ENCODE measurements at places on chromosomes 6 and 20.

- no peak for DNase-seq
Measured at GRCh38 chr20:49712996-49713752, 504 bp downstream of the B4GALT5 start.

DNA sequence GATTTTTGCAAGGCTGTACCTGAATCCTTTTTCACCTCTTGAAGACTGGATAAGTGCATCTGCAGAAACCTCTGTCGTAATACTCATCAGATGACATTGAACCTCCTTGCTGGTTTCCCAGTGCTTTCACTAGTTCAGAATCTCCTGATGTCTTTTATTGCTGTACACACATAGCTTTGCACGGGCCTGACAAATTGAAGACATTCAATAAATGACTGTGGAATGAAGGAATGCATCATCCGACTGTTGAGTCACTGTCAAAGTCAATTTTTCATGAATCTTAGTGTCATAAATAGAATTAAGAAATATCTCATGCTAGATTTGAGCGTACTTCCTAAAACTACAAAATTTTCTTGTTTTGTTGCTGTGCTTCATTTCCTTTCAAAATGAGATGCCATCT is 598.2 kb upstream of the MAP3K7 start:
- DNase-seq = no peak

GRCh38 chr6:28884423-28885131 is 39.2 kb downstream of the TRIM27 start:
- no peak for DNase-seq

DNA sequence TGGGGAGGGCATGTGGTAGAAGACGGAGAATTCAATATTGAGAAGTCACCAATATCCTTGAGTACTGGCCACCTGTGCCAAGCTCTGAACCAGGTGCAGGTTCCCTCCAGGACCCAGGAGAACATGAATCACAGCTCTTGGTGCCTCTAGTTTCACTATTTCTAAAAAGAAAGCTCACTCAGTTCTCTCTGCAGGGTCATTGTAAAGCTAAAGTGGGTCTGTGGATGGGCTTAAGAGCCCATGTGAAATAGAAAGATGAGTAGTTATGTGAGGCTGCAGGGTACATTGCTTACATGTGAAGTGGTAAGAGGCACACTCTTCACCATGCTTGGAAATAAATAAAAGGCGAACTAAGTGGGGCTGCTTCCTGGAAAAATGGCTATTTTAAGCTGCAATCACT is 43.6 kb downstream of the ZNF831 start:
- no peak for DNase-seq

- no peak for DNase-seq
Measured at GRCh38 chr6:166664135-166664534, 37.1 kb upstream of the RPS6KA2 start.

- DNase-seq = no peak
Measured at GRCh38 chr6:153135681-153136080, 4.6 kb upstream of the RGS17 start.

- no peak for DNase-seq
Measured at GRCh38 chr20:53570446-53571276, 23.0 kb downstream of the ZNF217 start.

DNA sequence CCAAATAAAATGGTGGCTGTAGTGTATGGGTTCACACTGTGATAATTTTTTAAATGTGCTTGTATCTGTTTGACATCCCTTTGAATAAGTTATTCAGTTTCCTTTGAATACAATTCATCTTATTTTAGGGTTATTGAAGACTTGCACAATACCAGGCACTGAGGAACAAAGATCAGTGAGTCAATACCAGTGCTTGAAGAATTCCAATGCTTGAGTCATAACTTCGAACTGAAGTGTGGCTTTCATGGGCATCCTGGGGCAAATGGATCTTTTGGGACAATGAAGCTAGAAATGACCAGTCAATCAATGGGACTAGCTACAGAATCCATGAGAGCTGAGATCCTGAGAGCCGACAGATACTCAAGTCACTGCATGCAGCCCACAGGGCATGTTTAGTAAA is 349.9 kb upstream of the FLRT3 start:
- DNase-seq = no peak

DNA sequence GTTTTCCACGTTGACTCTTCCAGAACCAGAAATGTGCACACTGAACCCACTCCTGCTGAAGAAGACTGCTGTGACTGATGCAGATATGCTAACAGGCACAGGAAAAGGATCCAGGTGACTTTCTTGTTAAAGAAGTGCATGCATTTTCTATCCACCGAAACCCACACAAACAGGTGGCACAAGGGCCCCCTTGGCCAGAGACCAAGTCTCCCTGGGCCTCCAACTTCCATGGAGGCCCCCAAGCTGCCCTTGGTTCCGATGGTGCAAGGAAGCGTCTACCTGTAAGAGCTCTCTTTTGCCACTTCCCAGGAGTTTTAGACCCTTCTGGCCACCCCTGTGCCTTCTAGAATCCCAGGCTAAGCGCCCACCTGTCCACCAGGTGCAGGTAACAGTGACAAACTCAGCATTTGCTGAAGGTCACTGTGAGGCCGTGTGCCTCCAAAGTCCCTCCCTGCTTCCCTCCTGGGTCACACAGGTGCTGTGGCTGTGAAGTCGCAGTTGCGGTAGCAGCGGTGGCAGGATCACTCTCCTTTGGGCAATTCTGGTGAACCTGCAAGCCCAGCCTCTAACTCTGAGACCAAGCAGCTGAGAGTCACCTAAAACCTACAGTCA is 134.8 kb downstream of the PXDC1 start:
- no peak for DNase-seq

DNA sequence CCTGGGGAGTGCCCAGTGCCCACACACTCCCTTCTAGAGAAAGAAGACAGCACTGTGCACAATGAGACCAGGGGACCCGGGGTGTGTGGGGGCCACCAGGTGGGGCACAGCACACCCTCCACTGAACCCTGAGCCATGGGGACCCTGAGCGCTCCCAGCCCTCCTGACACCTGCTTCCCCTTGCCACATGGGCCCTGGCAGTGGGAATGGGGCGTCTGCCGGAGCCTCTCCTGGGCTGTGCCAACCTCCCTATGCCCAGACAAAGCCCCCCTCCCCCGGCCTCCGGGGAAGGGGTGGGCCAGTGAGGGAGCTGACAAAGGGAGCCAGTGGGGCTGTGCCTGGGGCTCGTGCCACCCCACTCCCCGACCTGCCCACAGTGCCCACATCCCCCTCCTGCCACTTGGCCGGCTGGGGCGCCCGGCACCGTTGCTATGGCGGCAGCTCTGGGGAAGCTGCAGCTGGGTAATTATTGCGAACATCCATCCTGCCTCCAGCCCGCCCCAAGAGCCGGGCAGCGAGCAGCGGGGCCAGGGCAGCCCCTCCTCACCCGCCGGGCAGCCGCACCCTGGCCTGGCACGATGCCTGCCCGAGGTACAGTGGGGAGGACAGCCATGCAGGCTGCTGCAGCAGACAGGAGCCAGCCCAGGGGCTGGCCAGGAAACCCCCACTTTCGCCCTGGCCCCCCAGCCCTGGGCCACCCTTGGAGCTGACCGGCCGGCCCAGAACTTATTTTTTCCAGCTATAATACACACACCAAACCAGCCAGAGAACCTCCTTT is 41.9 kb upstream of the NOL4L start:
- DNase-seq = no peak

DNA sequence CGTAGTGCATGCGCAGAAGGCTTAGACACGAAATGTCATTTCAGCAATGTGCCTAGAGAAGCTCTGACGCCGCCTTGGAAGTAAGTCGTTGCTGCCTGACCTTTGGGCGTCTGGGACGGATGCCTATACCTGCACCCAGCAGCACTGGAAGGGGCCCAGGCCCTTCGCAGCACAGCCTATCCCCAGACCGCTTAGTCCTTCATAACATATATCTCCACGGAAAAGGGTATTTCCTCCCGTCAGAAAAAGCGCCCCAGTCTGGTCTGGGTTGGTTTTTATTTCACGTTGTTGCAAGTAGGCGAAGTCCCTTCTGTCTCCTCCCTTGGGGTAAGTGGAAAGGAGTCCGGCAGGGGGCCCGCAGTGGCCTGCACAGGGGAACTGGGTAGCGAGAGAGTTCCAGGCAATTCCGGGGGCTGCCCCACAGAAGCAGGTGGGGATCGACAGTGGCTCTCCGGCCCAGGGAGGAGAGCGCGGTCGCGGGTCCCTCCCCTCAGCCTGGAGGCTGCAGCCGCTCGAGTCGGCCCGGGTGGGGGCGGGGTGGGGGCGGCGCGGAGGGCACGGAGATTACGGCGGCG is 559 bp upstream of the EYA4 start:
- DNase-seq = no peak

GRCh38 chr6:8268606-8269005 is 166.3 kb upstream of the EEF1E1 start:
- no peak for DNase-seq

GRCh38 chr6:41200296-41200900 is 551 bp downstream of the TREML2 start:
- DNase-seq = no peak

DNA sequence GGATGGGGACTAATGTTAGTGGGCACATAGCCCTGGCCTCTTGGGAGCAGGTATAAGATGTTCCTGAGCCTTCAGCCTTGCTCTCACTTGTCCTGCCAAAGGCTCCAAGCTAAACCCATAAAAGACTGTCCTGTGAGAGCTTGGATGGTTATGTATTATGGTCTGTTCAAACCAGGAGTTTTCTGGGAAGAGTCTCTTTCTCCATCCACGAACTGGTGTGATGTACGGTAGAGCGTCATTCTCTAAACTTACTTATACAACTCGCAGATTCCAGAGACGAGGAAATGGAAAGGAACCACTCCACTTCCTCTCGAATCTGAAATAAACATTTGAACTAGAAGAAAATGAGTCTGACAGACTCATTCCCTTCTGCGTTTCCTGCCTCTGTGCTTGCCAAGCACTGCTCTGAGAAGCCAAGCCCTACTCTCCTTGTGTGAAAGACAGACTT is 5.3 kb downstream of the SOBP start:
- peak; percentile 42 for DNase-seq

DNA sequence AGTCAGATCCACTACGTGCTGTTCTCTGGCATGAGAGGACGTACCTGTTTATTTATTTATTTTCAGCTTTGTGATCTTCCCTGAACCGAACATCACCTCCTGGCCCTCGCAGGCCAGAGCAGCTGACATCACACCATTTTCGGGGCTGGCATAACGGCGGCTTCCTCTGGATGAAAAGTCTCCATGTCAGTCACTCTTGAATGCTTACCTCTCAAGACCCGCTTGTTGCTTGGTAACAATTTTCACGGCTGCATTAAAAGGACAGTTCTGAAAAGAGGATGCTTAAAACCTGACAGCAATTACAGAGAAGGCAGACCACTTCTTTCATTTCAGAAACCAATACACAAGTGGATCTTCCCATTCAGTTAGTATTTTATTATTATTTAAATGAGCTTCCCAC is 159.8 kb upstream of the CDH4 start:
- no peak for DNase-seq

GRCh38 chr6:31901953-31902643 is at the start of gene ZBTB12:
TSS of gene ZBTB12 (minus strand) at chr6:31902086. CDS start at chr6:31901305, 781 bp downstream.
- peak; percentile 94 for DNase-seq

DNA sequence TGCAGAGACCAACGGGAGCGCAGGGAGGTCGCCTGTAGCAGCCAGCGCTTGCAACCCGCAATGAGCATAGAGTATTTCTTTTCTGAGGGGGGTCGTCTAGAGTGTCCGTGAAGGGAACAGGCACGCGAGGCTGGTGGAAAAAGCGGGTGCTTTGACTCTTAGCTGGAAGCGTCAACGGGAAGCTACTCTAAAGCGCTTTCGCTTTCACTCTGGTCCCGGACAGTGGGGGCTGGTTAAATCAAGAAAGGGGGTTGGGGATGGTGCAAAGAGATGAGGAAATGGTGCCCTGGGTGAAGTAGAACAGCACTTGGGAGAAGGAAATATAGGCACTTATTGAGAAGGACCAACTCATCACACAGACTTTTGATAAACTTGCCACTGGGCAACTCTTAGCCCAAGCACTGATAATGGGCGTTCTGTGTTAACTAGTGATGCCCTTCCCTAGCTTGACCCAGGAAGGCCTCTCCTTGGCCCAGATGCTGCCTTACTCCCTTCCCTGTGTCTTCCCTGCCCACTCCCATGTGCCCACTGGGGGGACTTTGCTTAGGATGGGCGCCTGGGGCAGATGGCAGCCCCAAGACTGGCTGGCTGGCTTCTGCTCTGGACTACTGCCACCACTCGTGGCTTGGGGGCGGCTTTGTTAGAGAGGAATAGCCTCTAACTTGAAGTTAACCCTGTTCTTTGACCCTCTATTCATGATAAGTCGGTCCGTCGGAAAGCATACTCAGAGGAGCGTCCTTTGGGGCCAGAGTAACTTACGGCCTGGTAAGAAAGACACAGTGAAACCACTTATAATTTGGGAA is 585 bp downstream of the PSMB9 start:
- DNase-seq = no peak

DNA sequence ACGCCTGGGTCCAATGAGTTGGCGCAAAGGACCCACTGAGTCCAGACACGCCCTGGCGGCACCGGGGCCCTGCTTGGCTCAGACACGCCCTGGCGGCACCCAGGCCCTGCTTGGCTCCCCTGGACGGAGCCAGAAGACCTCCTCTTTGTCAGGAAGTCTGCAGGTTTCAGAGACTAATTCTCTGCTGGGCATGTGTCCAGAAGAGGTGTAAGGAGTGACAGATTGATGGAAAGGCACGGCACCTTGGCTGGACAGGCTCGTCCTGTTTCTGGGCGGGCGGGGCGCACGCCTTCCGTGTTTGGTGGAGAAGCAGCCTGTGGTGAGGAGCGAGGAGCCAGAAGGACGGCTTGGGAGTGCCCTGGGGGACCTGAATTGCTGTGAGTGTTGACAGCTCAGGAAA is 23.1 kb upstream of the DACT2 start:
- DNase-seq = no peak

GRCh38 chr6:30828027-30828962 is 56.0 kb upstream of the DDR1 start:
- DNase-seq = peak; percentile 89

DNA sequence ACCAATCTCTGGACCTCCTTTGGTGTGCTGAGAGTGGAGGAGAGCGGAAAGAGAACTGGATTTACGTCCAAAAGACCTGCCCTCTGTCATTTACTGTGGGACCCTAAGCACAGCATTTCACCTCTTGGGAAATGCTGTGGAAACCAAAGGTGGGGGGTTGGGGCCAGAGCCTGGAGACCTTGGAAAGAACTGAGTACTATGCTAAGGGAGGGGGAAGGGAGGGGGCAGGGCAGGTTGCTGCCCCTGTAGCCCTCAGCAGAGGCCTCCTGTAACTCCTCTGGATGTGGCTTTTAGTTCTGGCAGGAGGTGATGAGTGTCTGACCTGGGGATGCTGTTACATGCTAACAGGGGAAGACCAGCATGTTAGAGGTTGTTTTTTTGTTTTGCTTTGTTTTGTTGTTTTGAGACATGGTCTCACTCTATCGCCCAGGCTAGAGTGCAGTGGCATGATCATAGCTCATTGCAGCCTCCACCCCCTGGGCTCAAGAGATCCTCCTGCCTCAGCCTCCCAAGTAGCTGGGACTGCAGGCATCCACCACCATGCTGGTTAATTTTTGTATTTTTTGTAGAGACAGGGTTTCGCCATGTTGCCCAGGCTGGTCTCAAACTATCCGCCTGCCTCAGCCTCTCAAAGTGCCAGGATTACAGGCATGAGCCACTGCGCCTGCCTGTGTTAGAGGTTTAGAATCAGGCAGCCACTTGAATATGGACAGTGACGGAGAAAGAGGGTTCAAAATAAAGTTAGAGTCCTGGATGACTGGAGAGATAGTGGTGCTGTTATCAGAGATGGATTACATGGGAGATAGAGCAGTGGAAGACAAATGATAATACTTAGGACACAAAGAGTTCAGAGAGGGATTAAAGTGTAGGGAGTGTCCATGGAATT is 18.4 kb upstream of the PARD6B start:
- DNase-seq = no peak
